ENCODE measurements at places on chromosomes 3 and 15. TPM values are rescaled to one million over a fixed set of nuclear protein-coding genes. Genes with fewer than 3 reads are reported as not detected.

SLITRK3 gene
- total RNA-seq: not detected

TMCO5A gene
- total RNA-seq: not detected

DAZL gene
- not detected for total RNA-seq

CCDC13 gene
- total RNA-seq: 0.72 TPM

TCF12 gene
- total RNA-seq: 82.2 TPM

SMC4 gene
- total RNA-seq: 44.2 TPM

CACNA1D gene
- 0.29 TPM for total RNA-seq

CISH gene
- total RNA-seq: 1.2 TPM

RAD18 gene
- 7.6 TPM for total RNA-seq

P3H2 gene
- total RNA-seq: 8.3 TPM

TMPRSS7 gene
- total RNA-seq: not detected

FEZF2 gene
- total RNA-seq: not detected

LNP1 gene
- 2.9 TPM for total RNA-seq

DUOXA1 gene
- 0.29 TPM for total RNA-seq

HACL1 gene
- 34.7 TPM for total RNA-seq

All from osteoblast (primary cell).